Activated naive CD4-positive, alpha-beta T cell treated with Interleukin-2 at 50 U/mL for 16 hours (primary cell): ENCODE measurements at places on chromosomes 2 and 18.

DNA sequence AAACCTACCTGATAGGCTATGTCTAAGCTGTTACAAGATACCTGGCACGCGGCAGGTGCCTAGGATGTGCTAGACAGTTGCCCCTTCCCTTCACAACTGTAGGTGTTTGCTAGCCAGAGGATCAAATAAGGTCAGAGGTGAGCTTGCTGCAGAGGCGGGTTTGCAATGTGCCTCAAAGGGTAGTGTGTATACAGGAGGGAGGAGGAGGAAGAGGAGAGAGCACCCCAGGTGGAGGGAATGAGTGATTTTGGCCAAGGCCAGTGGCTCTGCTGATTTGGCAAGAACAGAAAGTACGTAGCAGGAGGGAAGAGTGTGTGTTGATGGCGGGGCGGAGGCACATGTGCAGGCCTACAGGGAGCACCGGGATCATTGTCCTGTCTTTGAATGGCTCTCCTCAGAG lies 236.5 kb downstream of the HAUS1 start:
- no peak for DNase-seq

DNA sequence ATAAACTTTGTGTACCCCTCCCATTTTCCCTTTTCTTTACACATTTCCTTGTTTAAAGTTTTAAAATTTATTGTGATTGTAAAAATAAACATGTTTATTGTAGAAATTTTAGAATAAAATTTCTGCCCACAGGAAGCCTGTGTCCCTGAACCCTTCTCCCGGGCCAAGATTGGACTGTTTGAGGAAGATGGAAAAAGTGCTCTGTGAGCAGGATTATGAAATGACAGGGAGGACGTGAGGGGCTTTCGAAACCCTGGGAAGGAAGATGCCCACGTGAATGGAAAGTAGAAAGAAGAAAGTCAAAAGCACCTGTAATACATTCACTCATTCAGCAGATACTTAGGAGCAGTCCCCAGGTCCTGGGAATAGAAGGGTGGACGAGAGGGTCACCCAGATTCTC lies 25.4 kb upstream of the ATOH8 start:
- no peak for DNase-seq

DNA sequence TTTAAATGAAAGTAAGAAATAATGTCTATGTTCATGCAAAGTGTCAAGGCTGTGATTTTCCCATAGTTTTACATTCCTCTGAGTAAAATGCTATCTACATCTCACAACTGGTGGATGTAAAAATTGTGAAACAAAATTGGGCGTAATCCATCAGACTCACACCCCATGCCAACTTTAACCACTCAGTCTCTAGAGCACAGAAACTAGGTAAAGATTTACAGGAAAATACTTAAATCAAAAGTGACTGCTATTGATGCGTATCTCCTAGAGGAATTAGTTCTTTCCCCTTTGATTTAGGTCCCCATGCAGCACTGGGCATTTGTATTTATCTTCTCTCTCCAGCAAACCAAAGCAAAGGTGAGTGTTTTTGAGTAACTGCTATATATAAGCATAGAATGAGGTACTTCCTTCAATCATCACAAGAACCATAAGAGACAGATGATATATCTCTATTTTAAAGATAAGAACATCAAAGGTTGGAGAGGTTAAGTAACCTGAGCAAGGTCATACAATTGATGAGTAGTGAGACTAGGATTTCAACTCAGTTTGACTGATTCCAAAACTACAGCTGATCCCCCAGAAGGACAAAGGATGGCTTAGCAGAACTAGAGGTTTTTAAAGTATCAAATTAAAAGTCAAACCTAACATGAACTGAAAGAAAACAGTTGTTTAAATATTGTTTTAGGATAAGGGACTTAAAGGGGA lies 594.0 kb upstream of the ACVR2A start:
- DNase-seq: no peak

DNA sequence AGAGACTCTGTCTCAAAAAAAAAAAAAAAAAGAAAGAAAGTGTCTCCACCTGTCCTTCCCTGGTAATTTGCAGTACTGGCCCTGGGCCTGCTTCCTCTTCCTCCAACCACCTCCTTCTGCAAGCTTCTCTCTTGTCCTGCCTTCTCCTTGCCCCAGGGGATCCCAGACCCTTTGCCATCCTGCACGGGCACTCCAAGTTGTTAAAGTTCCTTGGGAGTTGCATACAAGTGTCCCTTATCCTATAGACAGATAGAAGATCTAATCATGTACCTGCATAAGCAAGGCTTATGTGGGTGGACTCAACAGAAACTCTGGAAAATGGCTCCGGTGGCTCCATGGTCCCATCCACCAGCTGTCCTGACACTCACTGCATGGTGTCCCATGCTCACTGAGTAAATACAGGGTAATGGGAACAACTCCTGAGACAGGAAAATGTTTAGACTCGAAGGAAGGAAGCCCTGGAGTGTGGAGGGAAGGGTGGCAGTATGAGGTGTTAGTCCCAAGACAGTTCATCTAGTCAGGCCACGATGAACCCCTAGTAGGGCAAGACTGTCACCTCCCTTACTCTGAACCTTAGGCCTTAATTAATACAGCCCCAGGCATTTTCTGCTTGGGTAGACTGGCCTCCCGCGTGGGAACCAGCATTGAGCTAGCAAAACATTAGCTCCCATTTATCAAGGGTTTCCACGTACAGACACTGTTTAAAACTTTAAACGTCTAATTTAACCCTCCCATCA lies 17.1 kb downstream of the ODC1 start:
- DNase-seq: no peak

- DNase-seq: no peak
Observed at GRCh38 chr2:60715561-60715960, 40.5 kb upstream of the PAPOLG start.

GRCh38 chr2:119517433-119517832 lies 6.8 kb downstream of the SCTR start:
- peak; percentile 10 for DNase-seq
